Central memory CD8-positive, alpha-beta T cell (primary cell): ENCODE measurements at places on chromosomes 4 and X.
A peak's percentile ranks its signal among the peaks of the same experiment; 100 is the strongest.

- H3K4me3 ChIP-seq, result peak overlapping the region; percentile 90
- no peaks in the 10 kb centered on the region for H3K27me3 ChIP-seq
- H3K4me1 ChIP-seq, result peaks cover 12% of the 10 kb centered on the region
- DNase-seq, result peak; percentile 82
- peaks cover 19% of the 10 kb centered on the region for H3K36me3 ChIP-seq
- peak overlapping the region; percentile 93 for H3K27ac ChIP-seq
These were observed 1.0 kb upstream of the ELF2 start for GRCh38 chr4:139177869-139178619.

- H3K36me3 ChIP-seq, result no peaks in the 10 kb centered on the region
- H3K27ac ChIP-seq, result no peak overlapping the region
- no peak overlapping the region for H3K4me3 ChIP-seq
- H3K4me1 ChIP-seq, result no peaks in the 10 kb centered on the region
These were observed 21.7 kb downstream of the F8 start for GRCh38 chrX:155000841-155001240.

DNA sequence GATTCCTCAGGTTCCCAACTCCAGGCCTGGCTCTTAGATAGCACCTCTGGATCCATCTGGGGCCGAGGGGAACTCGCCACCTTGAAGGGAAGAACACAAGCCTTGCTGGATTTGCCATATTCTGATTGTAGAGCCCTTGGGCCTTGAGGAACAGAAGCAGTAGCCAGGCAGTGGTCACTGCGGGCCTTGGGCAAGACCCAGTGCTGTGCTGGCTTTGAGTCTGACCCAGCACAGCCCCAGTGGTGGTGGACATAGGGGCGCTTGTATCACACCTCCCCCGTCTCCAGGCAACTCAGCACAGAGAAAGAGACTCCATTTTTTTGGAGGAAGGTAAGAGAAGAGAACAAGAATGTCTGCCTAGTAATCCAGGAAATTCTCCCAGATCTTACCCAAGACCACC lies 45.5 kb downstream of the CHRNA9 start:
- H3K4me1 ChIP-seq, result no peaks in the 10 kb centered on the region
- no peaks in the 10 kb centered on the region for H3K36me3 ChIP-seq
- no peak for DNase-seq
- H3K27me3 ChIP-seq, result peaks cover 12% of the 10 kb centered on the region

GRCh38 chrX:112851806-112852205 lies 11.2 kb upstream of the AMOT start:
- H3K36me3 ChIP-seq, result no peaks in the 10 kb centered on the region
- peaks cover 15% of the 10 kb centered on the region for H3K4me1 ChIP-seq
- no peaks in the 10 kb centered on the region for H3K27me3 ChIP-seq
- no peak for DNase-seq
- no peak overlapping the region for H3K27ac ChIP-seq

GRCh38 chr4:102675141-102675540 lies 85.6 kb downstream of the MANBA start:
- peaks cover 4% of the 10 kb centered on the region for H3K36me3 ChIP-seq
- no peak overlapping the region for H3K27ac ChIP-seq
- DNase-seq, result no peak
- H3K4me1 ChIP-seq, result no peaks in the 10 kb centered on the region

- peaks cover 26% of the 10 kb centered on the region for H3K27me3 ChIP-seq
- H3K36me3 ChIP-seq, result no peaks in the 10 kb centered on the region
- H3K4me3 ChIP-seq, result no peak overlapping the region
- no peaks in the 10 kb centered on the region for H3K4me1 ChIP-seq
- H3K27ac ChIP-seq, result no peak overlapping the region
- DNase-seq, result no peak
These were observed 2.7 kb upstream of the ASB5 start for GRCh38 chr4:176271749-176272148.

DNA sequence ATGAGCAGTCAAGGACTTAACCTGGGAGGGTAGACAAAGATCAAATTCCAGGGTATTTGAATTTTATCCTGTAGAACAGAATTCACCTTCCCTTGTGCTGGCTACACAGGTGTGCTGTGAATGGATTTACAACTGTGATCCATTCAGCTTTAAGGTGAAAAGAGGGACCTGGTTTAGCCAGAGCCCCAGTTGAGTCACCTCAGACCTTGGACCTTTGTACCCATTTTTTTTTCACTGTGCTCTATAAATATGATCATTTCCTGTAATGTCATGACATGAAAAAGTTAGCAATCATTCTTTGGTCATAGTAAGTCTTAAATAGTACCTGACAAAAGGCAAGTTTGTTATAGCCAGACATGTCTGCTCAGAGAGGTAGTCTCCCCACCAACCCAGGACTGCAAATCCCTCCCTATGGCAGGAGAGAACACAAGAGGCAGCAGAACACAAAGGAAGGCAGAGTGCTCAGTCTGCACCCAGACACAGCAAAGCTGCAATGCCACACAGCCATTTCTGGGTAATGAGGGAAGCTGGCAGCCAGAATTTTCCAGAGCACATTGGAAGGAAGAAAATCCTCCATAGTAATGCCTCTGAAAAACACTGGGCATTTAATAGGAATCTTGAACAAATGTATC lies 77.9 kb downstream of the CXXC4 start:
- H3K27me3 ChIP-seq, result no peaks in the 10 kb centered on the region

GRCh38 chrX:12128017-12128416 lies 10.3 kb upstream of the FRMPD4 start:
- no peaks in the 10 kb centered on the region for H3K36me3 ChIP-seq
- H3K4me3 ChIP-seq, result no peak overlapping the region
- no peaks in the 10 kb centered on the region for H3K27me3 ChIP-seq
- H3K27ac ChIP-seq, result no peak overlapping the region
- DNase-seq, result no peak
- H3K4me1 ChIP-seq, result no peaks in the 10 kb centered on the region

DNA sequence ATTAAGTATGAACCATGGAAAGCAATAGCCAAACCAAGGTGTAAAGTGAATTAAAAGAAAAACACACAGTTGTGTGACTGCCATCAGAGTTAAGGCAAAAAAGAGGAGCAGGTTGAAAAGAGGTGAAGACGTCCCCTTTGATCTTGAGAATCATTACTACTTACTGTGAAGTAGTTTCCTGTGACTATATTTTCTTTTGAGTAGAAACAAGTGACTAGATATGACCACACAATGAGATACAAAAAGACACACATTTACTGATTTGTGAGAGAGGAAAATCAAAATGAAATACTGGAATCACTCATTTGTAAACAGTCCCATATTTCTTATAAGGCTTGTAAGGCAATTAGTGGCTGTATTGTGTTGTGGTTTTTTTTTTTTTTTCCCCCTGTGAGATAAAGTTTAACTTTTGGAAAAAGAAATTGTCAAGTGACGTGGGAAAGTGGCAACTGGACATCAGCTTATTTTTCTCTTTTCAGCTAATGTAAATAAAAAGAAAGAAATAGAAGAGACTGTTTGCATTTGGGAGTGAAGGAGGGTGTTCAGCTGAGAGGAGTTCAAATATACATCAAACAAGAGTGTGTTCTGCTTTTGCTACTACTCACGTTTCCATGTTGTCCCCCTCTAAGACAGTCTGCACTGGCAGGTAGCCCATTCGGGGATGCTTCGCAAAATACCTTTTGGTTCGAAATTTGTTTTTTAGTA lies 106.4 kb upstream of the FTHL17 start:
- no peak for DNase-seq
- H3K36me3 ChIP-seq, result no peaks in the 10 kb centered on the region
- no peaks in the 10 kb centered on the region for H3K4me1 ChIP-seq
- no peaks in the 10 kb centered on the region for H3K27me3 ChIP-seq
- no peak overlapping the region for H3K27ac ChIP-seq

DNA sequence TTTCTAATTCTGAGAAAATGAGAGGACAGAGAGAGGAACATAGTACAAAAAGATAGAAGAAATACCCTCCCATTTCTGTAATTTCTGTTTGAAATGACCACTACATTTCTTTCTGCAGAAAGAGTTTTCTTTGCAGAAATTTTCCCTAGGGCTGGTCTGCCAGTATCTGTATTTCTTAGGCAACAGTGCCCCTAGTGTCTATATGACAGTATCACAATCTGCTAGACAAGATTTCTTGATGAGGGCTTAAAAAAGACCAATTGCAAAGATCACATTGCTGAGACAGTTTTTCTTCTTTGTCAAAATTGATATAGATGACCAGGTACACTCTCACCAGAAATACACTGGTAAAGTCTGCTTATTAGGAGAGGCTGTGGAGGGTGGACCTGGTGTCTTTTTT lies 81.0 kb upstream of the ZDHHC15 start:
- H3K27me3 ChIP-seq, result peaks cover 9% of the 10 kb centered on the region
- H3K4me3 ChIP-seq, result no peak overlapping the region
- DNase-seq, result no peak
- peaks cover 2% of the 10 kb centered on the region for H3K36me3 ChIP-seq
- no peaks in the 10 kb centered on the region for H3K4me1 ChIP-seq

GRCh38 chr4:160570271-160570670 lies 1467.4 kb downstream of the RAPGEF2 start:
- H3K27ac ChIP-seq, result no peak overlapping the region
- no peaks in the 10 kb centered on the region for H3K36me3 ChIP-seq

DNA sequence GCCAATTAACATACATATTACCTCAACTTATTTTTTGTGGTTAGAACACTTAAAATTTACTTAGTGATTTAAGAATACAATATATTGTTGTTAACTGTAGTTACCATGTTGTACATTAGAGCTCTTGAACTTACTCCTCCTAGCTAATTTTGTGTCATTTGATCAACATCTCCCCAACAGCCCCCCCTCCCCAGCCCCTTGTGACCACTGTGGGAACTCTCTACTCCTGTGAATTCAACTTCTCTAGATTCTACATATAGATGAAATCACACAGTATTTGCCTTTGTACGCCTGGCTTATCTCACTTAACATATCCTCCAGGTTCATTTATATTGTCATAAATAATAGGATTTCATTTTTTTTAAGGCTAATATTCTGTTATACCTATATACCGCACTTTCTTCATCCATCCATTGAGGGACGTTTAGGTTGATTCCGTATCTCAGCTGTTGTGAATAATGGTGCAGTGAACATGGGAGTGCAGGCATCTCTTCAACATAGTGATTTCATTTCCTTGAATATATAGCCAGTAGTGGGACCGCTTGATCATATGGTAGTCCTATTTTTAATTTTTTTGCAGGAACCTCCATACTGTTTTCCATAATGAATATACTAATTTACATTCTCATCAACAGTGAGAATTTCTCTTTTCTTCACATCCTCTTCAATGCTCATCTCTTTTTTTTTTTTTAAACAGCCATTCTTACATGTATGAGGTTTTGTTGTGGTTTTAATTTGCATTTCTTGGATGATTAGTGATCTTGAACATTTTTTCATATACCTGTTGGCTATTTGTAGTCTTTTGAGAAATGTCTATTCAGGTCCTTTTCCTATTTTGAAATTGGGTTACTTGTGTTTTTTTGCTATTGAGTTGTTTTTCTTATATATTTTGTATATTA lies 66.8 kb downstream of the RAPGEF2 start:
- no peaks in the 10 kb centered on the region for H3K27me3 ChIP-seq
- H3K36me3 ChIP-seq, result peaks cover 1% of the 10 kb centered on the region
- H3K4me3 ChIP-seq, result no peak overlapping the region
- no peak for DNase-seq

- no peak for DNase-seq
- H3K27me3 ChIP-seq, result peaks cover 36% of the 10 kb centered on the region
- peaks cover 9% of the 10 kb centered on the region for H3K4me1 ChIP-seq
- no peak overlapping the region for H3K27ac ChIP-seq
These were observed 327.3 kb downstream of the CAMK2D start for GRCh38 chr4:113434247-113434587.

DNA sequence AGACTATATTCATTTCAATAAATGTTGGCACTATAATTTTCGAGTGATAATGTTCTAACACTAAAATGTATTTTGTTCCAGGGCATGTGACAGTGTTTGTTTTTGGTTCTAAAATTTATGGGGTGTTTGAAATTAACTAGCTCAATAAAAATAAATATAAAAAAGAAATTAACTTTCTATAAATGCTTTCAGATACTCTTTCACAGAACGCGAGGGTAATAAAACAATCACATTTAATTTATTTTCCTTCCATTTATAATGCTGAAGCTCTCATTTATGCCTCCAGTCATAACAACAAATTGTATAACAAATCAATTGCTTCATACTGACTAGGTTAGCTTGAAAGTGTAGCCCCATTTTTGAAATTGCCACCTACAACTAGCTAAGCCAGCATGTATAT lies 122.4 kb upstream of the GPM6A start:
- H3K4me1 ChIP-seq, result no peaks in the 10 kb centered on the region
- no peak overlapping the region for H3K27ac ChIP-seq
- no peaks in the 10 kb centered on the region for H3K27me3 ChIP-seq

DNA sequence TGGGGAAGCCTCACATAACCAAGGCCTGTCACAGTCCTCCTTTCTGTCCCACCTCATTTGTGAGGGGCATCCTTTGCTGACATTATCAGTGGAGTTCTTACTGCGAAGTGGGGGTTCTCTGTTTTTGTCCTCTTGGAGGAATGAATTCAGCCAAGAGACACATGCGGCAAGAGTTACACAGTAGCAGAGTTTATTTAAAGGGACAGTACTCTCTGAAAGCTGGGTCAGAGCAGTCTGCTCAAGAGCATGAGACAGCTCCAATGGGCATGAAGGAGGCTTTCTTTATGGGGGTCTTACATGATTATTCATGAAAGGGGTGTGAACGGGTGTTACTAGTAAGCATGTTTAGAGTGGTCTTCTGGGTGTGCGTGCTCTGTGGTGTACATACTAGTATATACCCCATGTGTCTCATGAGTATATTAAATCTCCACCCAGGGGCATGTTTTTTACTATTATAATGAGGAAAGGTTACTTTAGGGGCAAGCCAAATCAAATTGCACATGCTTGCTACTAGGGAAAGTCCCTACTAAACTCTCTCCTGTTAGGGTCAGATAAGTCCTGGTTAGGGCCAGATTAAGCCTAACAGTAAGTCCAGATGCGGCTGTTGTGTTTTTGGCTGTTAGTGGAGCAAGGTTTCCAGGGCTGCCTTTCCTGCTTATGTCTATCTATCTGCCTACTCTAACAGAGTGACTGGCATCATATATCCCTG lies 19.8 kb upstream of the LGI2 start:
- no peaks in the 10 kb centered on the region for H3K4me1 ChIP-seq
- no peaks in the 10 kb centered on the region for H3K36me3 ChIP-seq
- DNase-seq, result no peak

GRCh38 chrX:150365051-150365989 lies 2.2 kb downstream of the MAMLD1 start:
- H3K36me3 ChIP-seq, result peaks cover 4% of the 10 kb centered on the region
- DNase-seq, result no peak
- no peaks in the 10 kb centered on the region for H3K27me3 ChIP-seq
- H3K4me1 ChIP-seq, result peaks cover 33% of the 10 kb centered on the region
- no peak overlapping the region for H3K27ac ChIP-seq
- peak overlapping the region; percentile 85 for H3K4me3 ChIP-seq

DNA sequence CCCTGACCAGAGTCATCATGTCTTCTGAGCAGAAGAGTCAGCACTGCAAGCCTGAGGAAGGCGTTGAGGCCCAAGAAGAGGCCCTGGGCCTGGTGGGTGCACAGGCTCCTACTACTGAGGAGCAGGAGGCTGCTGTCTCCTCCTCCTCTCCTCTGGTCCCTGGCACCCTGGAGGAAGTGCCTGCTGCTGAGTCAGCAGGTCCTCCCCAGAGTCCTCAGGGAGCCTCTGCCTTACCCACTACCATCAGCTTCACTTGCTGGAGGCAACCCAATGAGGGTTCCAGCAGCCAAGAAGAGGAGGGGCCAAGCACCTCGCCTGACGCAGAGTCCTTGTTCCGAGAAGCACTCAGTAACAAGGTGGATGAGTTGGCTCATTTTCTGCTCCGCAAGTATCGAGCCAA lies 11.0 kb downstream of the MAGEA4 start:
- H3K27ac ChIP-seq, result no peak overlapping the region
- H3K27me3 ChIP-seq, result no peaks in the 10 kb centered on the region
- no peaks in the 10 kb centered on the region for H3K4me1 ChIP-seq
- H3K36me3 ChIP-seq, result no peaks in the 10 kb centered on the region
- DNase-seq, result no peak
- H3K4me3 ChIP-seq, result no peak overlapping the region

- no peak overlapping the region for H3K4me3 ChIP-seq
- no peak for DNase-seq
- H3K4me1 ChIP-seq, result no peaks in the 10 kb centered on the region
- H3K27ac ChIP-seq, result no peak overlapping the region
These were observed 158.9 kb downstream of the DCTD start for GRCh38 chr4:182758273-182758672.
